ENCODE measurements at places on chromosomes 16 and 17. TPM values are rescaled to one million over a fixed set of nuclear protein-coding genes. Genes with fewer than 3 reads are reported as not detected.
A peak's percentile ranks its signal among the peaks of the same experiment; 100 is the strongest.

DNA sequence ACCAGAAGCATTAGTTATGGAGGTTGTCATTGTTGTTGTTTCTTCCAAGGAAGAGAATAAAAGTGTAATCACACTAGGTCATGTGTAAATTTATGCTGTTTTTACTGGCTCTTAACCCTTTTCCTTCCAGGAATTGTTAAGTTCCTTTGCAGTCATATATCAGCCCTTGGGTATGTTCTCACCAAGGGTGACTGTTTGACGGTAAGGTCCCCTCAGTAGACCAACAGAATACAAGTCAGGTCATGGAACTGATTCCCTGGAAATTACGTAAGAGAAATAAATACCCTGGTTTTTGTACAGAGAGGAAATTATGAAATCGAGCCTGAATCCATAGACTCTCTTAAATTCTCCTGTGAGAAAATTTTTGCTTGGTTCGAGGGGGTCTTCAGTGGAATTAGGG lies 11.2 kb upstream of the KCNJ2 start:
- DNase-seq: no peak

GRCh38 chr16:79134300-79134699 lies 466.2 kb downstream of the MAF start:
- no peak for DNase-seq

- DNase-seq: peak; percentile 16
These were observed 142.9 kb upstream of the MYOCD start for GRCh38 chr17:12522743-12523183.

GRCh38 chr17:44633998-44634397 lies 22.3 kb upstream of the MEIOC start:
- DNase-seq: no peak

GRCh38 chr17:27569884-27570577 lies 61.0 kb upstream of the LGALS9 start:
- no peak for DNase-seq

GRCh38 chr16:84557059-84557458 lies 52.6 kb upstream of the MEAK7 start:
- no peak for DNase-seq

DNA sequence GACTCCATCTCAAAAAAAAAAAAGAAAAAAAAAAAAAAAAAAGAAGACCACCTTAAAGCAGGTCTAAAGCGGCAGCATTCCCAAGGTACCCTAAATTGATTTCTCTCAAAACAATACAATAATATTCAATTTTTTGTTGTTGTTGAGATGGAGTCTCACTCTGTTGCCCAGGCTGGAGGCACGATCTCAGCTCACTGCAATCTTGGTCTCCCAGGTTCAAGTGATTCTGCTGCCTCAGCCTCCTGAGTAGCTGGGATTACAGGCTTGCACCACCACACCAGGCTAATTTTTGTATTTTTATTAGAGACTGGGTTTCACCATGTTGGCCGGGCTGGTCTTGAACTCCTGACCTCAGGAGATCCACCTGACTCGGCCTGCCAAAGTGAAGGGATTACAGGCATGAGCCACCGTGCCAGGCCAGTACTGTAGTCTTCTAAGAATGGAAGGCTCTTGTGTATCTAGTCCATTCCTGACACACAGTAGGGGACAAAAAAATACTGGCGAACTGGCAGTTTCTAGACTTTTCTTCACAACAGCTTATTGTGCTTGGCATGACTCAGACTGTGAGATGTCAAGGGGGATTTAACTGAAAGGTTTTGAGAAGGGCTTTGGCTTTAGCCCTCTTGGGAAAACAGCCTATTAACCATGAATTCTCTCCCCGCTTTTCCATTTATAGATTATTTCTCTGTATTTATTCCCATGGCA lies 17.3 kb downstream of the CDR2 start:
- no peak for DNase-seq

DNA sequence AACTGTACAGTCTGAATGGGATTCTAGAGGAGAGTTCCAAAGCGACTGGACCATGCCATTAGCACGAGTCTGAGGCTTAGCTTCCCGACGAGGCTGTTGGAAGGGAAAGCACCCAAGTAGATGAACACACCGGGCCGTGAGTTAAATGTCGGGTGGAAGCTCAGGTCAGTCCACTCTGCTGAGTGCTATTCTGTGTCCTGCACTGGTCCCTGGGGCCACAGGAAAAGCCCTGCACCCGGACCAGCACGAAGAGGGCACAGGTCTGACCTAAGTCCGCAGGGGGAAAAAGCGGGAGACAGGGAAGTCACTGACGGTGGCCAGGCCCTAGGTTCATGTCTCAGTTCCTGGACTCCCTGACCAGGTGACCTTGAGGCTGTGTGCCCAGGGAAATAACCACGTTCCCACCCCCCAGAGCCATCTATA lies 44.1 kb upstream of the RBFOX3 start:
- no peak for DNase-seq

Gene KRTAP17-1
- not detected for polyA plus RNA-seq

Gene GPR139
- polyA plus RNA-seq: 0.41 TPM

Gene HASPIN
- 5.0 TPM for polyA plus RNA-seq

Gene CDH13
- 10.7 TPM for polyA plus RNA-seq

Gene CRYM
- polyA plus RNA-seq: 27.2 TPM
